T-cell (primary cell): ENCODE measurements at places on chromosomes 7 and 10.

DNA sequence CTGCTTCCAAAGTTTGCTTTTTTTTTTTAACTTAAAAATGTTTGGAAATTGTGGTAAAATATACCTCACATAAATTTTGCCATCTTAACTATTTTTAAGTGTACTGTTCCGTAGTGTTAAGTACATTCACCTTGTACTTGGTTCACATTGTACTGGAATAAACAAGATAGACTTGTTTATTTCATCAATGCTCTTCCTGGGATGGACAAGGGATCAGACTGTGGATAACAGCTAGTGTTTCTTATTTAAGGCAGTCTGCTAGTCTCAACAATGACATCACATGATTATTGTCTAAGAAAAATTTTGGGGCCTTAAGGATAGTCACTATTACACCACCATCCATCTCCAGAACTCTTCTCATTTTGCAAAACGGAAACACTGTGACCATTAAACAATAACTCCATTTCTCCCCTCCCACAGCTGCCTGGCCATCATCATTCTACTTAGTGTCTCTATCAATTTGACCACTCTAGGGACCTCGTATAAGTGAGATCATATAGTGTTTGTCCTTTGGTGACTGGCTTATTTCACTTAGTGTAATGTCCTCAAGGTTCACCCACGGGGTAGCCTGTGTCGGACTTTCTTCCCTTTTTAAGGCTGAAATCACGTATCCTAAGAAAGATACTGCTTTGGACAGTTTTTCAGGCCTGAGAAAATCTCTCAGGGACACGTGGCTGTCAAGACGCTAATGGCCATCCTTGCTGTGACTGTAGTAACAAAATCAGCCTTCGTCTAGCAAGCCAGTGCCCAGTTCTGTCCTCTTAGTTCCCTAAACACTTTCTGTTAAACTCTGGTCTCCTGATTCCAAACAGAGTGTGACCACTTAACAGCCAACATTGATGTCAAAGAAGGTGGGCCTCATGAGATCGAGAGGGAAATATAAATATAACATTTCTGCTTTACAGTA lies 305.2 kb downstream of the FRMD4A start:
- no peak for DNase-seq

DNA sequence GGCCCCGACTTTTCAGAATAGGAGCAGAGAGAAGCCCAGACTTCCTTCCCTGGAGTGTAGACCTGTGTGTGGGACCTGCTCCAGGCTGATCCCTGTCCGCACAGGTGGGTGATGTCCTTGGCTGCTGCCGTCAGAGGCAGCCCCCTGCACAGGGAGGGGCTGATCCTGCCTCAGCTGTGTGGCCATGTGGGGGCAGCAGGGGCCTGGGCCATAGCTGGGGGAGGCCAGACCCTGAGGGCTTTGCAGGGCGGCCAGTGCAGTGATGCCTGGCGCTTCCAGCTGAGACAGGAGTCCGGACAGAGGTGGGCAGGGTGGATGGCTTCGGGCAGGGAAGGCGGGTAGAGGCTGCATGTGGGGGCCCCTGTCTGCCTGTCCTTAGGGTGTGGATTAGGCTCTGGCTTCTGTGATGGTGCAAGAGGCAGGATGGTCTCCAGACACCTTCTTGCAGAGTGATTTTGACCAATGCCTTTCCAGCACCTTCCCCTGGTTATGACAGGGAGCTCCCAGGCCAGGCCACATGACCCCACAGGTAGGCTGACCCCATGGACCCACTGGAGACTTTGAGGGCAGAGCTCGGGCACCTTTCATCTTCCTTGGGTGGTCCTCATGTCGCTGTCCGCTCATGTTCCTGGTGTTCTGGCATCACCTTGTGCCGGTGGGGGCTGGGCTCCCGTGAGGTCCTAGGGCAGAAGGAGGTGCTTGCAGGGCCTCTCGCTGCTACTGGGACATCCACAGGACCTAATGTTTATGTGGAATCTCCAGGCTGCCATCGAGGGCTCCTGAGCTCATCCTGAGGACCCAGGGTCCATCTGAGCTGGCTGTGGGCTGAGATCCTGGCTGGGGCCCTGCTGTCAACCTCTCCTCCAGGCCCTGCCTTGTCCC lies 141.5 kb downstream of the ADCY1 start:
- DNase-seq: no peak

GRCh38 chr7:99719996-99720769 lies 14.8 kb downstream of the CYP3A7 start:
- DNase-seq: no peak

- DNase-seq: no peak
Observed at GRCh38 chr7:137957887-137958286, 44.0 kb downstream of the CREB3L2 start.

DNA sequence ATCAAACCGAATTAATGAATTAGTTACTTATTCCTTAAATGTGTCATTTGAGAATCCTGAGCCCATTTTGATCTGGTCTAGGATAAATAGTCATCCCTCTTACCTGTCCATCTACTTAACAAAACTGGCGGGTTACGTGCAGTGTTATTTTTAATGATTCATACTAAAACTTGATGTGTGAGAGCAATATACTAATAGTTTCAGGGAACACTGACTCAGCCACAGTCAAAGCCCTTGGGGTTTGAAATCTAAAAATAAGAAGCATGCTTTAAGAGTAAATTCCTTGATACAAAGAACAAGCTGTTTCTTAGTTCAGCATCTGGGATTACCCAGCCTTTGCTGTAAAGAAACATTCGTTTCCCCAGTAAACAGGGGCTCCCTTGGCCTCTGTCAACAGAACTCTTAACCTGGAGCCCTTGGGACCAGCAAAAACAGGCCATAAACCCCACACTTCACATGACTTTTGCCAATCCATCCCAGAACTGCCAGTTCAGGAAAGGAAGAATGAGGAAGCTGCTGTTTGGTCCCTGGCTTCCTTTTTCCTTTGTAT lies 370.6 kb upstream of the IGFBP3 start:
- no peak for DNase-seq

GRCh38 chr10:69010151-69010640 lies 21.6 kb downstream of the KIFBP start:
- no peak for DNase-seq

GRCh38 chr10:118307220-118307619 lies 34.9 kb downstream of the FAM204A start:
- no peak for DNase-seq

DNA sequence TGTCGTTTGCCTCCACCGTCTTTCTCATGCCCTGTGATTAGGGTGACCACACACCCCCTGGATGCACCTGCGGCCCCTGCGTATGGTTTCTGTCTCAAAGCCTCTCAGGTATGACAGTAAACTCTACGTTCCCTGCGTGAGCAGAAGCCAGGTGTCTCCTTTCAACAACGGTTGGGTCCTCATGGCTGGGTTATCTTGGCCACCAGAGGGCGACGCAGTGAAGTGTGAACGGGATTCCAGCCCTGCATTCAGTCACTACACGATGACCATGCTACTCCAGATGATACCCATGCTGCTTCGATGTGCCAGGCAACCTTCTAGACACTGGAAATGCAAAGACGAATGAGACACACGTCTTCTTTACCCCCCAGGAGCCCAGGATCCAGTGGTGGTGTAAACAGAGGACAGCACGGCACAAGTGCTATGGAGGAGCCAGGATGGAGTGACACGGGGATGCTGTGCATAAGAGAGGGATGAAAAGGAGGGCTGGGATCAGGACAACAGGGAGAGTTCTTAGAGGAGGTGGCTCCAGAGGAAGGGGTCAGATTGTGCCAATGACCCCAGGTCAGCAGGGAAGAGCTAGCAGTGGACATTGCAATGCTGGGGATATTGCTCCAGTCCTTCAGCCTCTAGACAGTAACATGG lies 228.1 kb upstream of the PFKP start:
- DNase-seq: no peak

DNA sequence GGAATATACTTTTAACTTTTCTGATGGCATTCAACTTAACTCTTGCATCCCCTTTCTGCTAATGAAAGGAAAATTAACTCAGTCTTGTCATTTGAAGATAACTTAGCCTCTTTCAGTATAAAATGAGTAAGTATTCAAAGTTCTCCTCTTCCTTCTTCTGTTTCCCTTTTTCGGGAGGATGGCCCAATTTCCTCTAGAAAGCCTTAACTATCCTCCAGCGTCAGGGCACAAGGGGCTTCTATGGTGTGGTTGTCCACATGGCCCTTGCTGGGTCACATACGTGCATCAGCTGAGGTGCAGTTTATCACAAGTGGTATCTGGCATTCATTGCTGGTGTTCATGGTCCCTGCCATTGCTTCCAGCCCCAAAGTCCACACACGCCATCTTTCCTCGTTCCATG lies 17.8 kb upstream of the GSAP start:
- DNase-seq: no peak

- no peak for DNase-seq
Observed at GRCh38 chr7:28958980-28959347, 834 bp upstream of the TRIL start.

DNA sequence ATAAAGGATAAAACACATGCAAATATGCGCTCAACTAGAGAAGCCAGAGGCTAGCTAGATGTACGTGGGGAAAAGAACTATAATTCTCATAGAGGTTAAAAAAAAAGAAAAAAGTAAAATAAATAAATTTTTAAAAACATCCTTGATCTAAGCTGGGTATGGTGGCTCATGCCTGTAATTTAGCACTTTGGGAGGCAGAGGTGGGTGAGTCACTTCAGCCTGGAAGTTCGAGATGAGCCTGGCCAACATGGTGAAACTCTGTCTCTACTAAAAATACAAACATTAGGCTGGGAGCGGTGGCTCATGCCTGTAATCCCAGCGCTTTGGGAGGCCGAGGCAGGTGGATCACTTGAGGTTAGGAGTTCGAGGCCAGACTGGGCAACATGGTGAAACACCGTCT lies 18.6 kb upstream of the HSPA12A start:
- DNase-seq: no peak

DNA sequence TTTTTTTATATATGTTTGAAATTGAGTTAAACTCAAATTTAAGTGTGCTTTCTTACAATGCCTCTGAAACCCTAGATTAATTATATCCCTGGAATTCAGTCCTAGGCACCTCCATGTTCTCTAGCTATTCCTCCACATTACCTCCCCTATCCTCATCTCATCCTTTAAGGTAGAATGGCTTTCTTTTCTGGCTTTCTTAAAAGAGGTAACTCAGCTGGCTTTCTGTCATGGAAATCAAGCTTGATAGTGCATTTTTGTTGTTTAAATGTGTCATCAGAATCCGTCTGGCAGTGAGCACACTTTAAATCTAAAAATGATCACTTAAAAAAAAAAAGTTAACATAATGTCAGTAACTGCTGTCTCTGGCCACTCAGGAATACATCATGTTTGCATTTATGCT lies 42.2 kb downstream of the AHR start:
- no peak for DNase-seq

GRCh38 chr7:116162254-116162653 lies 48.1 kb upstream of the TES start:
- DNase-seq: no peak

GRCh38 chr7:116395141-116395791 lies 104.3 kb upstream of the CAV2 start:
- no peak for DNase-seq

GRCh38 chr10:47152861-47153349 lies 147.1 kb upstream of the GDF10 start:
- DNase-seq: no peak

GRCh38 chr7:84248843-84249242 lies 54.3 kb upstream of the SEMA3A start:
- no peak for DNase-seq

DNA sequence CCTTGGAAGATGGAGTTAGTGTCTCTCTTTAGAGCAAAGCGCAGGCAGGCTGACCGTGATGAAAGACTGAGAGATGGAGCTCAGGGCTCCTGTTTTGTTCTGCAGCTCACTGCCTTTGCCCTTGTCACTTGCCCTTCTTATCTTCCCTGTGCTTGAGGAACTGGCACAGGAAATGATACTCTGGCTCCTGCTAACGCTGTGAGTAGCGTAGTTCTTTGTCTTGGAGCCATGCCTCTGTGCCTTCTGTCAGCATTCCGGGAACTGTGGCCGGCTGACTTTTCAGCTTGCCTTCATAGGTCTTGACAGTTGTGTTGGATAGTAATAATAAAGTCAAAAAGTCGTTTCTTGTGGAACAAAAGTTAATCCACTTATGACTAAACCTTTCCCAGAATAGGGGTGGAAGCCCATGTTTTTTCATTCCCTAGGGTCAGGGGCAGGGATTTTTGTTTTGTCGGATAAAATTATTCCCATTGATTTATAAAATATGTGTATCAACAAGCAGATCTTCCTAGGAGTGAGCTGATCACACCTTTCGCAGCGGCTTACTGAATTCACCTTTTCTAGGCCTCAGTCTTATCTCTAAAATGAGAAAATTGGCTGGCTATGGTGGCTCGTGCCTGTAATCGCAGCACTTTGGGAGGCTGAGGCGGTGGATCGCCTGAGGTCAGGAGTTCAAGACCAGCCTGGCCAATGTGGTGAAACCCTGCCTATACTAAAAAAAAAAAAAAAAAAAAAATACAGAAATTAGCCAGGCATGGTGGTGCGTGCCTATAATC lies 16.6 kb upstream of the TMEM236 start:
- no peak for DNase-seq

DNA sequence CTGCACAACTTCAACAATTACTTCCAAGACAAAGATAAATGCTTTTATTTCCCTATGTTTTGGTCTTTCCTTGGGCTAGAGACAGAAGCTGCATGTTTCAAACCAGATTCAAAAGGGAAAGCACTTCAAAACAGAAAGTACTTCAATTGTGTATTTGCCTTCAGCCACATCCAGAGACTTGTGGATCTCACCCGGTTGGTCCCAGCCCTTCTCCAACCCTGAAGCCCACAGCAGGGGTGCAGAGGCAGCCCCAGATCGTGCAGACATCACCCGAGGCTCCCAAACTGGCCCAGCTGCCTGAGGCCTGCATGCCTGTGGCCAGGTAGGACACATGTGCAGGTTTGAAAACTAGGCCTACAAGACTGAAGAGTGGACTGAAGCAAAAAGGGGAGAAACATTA lies 80.8 kb downstream of the ALOX5 start:
- no peak for DNase-seq

GRCh38 chr10:62723375-62723774 lies 81.1 kb upstream of the ADO start:
- no peak for DNase-seq

DNA sequence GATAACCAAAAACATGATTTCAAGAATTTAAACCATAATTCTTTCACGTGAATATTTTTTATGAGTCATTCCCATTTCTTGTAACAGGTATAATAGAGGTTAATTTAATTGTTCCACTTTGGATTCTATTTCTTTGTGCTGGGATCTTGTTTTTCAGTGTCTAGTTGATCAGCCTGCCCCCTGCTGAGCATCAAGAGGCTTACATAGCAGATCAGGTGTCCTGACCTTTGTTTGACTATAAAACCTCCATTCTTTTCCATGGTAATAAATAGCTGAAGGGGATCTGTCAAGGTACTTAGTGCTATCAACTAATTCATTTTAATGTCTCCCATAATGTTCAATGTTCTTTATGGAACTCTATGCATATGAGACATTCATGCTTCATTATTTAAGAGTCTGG lies 4.9 kb downstream of the COL17A1 start:
- no peak for DNase-seq

DNA sequence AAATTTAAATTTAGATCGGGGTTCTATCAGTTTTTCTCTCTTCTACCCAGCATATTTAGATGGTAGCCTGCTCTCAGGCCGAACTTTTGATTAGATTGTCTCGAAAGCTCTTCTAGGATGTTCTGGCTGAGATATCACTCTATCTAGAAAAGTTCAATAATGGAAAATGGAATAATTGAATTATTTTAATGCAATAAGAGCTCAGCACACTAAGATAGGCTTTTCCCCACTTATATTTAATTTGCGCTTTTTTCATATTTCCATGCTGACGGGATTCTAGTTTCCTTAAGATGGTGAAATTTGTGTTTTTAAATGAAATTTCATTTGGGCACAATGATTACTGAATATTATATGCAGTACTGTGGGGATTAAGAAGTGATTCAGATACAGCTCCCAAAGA lies 73.7 kb downstream of the PIK3CG start:
- no peak for DNase-seq

GRCh38 chr7:127886248-127886647 lies 145.0 kb downstream of the LRRC4 start:
- DNase-seq: no peak
